NCI-H2107 (cell line): ENCODE measurements at places on chromosomes 4 and X.

- DNase-seq = no peak
Observed at GRCh38 chr4:142405021-142405694, 440.9 kb downstream of the INPP4B start.

GRCh38 chr4:163595580-163595979 lies 101.1 kb downstream of the TMA16 start:
- no peak for DNase-seq

DNA sequence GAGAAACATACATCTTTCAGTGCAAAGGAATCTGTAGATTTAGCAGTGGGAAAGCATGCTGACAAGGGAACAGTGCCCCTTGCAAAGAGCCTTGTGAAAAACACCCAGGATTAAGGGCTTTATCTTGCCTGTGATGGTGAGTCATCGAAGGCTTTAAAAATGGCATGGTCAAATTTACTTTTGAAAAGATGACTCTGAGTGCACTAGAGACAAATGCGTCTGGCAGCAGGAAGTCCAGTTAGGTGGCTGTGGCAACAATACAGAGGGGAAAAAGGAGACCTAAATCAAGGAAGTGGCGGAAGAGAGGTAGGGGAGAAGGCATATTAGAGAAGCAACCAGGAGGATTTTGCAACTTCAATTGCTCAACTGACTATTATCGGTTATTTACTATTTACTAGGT lies 472.6 kb upstream of the CPEB2 start:
- DNase-seq = no peak

- DNase-seq = no peak
Observed at GRCh38 chrX:129559783-129560182, 19.7 kb downstream of the OCRL start.

DNA sequence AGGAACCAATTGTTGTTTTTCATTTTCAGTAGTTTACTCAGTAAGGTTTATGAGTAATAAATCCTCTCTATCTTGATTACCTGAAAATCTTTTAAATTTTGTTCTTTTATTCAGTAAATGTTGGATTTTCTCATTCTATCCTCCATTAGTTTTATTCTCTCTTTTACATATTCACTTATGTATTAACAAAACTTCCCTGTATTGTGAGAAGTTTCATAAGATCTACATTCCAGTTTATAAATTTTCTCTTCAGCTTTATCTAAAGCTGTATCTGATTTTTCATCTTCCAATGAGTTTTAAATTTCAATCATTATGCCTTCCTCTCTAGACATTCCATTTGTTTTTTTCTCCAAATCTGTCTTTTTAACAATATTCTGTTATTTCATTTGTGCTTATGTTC lies 310.2 kb downstream of the UNC5C start:
- DNase-seq = no peak

- no peak for DNase-seq
Observed at GRCh38 chr4:94126669-94127068, 81.0 kb upstream of the SMARCAD1 start.

DNA sequence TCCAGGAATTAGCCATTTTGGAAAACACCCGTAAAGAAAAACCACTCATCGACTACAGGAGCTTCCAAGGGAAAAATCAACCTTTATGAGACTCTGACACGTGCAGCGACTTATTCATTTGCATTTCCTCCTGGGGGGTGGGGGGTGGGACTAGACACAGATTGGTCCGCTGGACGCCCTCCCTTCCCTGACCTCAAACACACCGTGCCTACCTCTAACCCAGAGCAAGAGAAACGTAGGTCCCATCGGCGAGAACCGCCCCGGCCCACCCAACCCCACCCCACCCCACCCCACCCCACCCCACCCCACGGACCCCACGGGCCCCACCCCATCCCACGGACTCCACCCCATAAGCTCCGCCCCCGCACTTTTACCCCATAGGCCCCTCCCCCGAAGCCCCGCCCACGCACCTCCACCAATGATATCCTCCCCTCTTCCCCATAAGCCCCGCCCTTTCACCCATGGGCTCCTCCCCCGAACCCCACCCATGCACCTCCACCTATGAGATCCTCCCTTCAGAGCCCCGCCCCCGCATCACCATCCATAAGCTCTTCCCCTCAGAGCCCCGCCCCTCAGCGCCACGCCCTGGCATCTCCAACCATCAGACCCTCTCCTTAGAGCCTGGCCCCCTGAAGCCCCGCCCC lies 1.1 kb downstream of the GTPBP6 start:
- no peak for DNase-seq

GRCh38 chr4:53653484-53654053 lies 62.3 kb upstream of the LNX1 start:
- DNase-seq = no peak

DNA sequence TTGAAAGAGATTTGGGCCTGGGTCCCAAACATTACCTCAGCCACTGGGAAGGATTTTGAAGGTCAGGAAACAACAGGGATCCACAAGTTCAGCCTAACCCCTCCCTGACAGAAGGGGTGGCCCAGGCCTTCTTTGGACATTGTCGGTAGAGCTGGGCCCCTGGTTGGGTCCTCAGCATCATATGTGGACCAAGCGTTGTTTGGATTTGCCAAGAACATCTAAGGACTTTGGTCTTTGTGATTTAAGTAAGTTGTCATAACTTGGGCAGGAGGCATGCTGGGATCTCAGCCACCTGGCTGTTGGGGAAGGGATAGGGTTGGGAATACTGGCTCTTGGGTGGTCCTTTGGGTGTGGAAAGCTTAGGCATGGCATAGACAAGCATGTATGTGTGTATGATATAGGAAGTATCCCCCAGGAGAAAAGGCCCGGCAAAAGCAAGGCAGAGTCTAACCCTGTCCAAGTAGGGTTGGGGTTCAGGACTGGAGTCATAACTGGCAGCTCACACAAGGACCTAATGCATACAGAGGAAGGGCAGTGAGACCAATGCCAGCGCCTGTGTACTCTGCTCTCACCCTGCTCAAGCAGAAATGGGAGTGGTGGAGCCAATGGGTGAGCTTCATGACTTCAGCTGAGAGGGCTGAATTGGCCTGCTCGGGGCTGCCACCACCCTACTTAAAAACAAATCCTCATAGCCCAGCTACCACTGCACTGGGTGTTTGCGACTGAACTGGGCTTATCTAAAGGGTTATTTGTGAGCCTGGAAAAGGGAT lies 102.8 kb downstream of the RTL5 start:
- DNase-seq = no peak

DNA sequence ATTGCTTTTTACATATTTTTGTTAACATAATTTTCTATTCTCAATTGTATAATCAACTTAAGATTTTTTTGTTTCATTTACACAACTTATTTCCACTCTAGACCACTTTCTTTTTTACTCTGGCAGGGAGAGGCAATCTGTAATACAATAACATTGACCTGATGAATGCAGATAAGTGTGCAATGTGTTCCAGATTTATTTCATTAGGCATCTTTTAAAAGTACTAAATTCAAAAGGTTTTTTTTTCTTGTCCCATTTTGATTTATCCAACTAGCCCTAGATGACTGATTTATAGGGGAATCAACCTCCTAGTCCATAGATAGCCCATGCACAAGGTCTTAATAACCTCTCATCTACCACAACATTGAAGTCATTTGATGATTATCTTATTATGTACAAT lies 55.5 kb upstream of the AGTR2 start:
- DNase-seq = no peak
